Kidney (tissue), 22 donors: ENCODE measurements at places on chromosomes 16 and 17. TPM values are rescaled to one million over a fixed set of nuclear protein-coding genes. Genes with fewer than 3 reads are reported as not detected.

Gene TP53TG3C
- total RNA-seq: not detected

Gene CSF3
- total RNA-seq: not detected

Gene FNDC8
- total RNA-seq: not detected

Gene IGFBP4
- 743 TPM for total RNA-seq

Gene KRT36
- total RNA-seq: not detected

GRCh38 chr16:82331397-82331796 is 161.4 kb upstream of the MPHOSPH6 start:
- H3K36me3 ChIP-seq: no peaks in the 10 kb centered on the region
- H3K27ac ChIP-seq: no peak overlapping the region
- no peaks in the 10 kb centered on the region for H3K27me3 ChIP-seq
- H3K4me1 ChIP-seq: no peaks in the 10 kb centered on the region
- no peak overlapping the region for H3K4me3 ChIP-seq

DNA sequence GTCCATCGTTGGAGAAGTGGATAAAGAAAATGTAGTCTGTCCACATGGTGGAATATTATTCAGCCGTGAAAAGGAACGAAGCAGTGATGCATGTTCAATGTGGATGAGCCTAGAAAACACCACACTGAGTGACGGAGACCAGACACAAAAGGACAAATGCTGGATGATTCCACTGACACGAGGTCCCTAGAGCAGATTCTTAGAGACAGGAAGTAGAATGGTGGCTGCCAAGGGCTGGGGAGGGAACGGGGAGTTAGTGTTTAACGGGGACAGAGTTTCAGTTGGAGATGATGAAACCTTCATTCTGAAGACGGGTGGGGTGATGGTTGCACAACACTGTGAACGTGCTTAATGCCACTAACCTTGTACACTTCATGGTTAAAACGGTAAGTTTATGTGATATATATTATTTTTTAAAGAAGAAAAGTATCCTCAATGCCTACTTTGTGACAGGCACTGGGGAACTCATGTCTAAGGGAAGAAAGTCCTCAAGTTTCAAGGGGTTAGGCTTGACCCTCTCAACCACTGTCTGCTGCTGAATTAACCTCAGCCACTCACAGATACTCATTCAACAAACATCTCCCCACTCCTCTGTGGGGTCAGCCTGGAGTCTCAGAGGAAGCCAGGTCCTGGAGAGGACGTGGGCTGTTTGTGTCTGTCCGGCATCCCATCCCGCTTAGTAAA is 17.6 kb downstream of the C16orf74 start:
- DNase-seq: no peak
- no peak overlapping the region for H3K4me3 ChIP-seq
- no peaks in the 10 kb centered on the region for H3K4me1 ChIP-seq

- no peaks in the 10 kb centered on the region for H3K27me3 ChIP-seq
- H3K4me3 ChIP-seq: no peak overlapping the region
- H3K36me3 ChIP-seq: peaks cover 12% of the 10 kb centered on the region
- no peaks in the 10 kb centered on the region for H3K4me1 ChIP-seq
Measured at GRCh38 chr16:28110977-28111376, 47.5 kb upstream of the GSG1L start.

DNA sequence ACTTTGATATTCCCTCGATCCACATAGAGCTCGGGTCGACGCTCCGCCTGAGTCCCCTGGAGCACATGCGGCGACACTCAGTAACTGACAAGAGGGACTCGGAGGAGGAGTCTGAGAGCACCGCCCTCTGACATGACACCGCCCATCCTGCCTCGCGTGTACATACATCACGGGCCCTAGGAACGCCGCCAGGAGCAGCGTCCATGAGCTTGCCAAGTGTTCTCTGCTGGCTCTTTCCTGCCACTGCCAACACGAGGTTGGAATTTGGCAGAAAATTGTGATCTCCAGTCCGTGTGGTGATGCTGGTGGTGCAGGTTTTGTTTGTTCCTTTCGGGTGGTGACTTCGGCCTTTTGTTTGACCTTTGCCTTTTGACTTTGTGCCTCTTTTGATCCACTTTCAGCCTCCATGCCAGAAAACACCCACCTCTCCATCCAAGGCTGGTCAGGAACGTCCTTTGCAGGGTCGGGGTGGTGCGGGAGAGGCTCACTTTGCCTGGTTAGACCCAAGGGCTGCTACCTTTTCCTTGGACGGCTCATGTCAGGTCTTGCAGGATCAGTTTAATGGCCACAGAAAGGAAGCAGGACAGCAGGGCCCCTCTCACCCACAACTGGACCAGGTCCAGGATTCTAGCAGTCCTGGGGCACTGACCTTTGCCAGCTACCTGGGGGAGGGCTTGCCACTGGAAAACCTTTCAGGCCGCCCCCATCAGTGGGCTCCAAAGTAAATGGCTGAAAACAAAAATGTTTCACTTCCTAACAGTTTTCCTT is 27.6 kb downstream of the ELAC2 start:
- peak; percentile 33 for DNase-seq
- H3K36me3 ChIP-seq: peaks cover 26% of the 10 kb centered on the region
- H3K27ac ChIP-seq: no peak overlapping the region
- no peaks in the 10 kb centered on the region for H3K27me3 ChIP-seq
- no peak overlapping the region for H3K4me3 ChIP-seq
- no peaks in the 10 kb centered on the region for H3K4me1 ChIP-seq

DNA sequence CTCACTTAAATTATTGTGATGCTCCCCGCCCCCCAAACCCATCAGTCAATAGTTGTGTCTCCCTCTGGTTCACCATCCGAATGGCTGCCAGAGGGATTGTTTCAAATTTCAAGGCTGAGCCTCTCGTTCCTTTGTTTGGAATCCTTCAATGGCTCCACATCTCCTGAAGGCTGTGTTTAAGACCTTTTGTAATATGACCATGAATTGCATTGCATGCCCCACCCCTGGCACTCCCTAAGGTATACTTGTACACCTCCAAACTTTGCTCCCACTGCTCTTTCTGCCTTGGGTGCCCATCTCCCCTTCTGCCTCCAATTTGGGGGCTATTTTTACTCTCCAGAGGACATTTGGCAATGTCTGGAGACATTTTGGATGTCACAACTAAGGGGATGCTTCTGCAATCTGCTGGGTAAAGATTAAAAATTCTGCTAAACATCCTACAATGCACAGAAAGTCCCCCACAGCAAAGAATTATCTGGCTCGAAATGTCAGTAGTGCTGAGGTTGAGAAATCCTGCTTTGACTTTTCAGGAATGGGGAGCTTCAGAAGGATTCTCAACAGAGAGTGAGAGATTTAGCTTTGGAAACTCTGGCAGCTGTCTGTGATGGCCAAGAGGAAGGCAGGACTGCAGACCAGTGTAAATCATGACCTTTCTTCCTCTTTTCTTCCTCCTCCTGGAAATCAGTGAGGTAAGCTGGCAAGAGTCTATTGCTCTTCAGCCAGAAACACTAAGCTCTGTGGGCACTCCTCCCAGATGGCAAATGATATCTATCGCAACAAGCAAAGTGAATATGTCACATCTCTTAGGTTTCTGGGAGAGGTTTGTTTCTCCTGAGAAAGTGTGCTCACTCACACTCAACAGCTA is 8.7 kb upstream of the IL4R start:
- H3K27me3 ChIP-seq: no peaks in the 10 kb centered on the region
- H3K36me3 ChIP-seq: no peaks in the 10 kb centered on the region

DNA sequence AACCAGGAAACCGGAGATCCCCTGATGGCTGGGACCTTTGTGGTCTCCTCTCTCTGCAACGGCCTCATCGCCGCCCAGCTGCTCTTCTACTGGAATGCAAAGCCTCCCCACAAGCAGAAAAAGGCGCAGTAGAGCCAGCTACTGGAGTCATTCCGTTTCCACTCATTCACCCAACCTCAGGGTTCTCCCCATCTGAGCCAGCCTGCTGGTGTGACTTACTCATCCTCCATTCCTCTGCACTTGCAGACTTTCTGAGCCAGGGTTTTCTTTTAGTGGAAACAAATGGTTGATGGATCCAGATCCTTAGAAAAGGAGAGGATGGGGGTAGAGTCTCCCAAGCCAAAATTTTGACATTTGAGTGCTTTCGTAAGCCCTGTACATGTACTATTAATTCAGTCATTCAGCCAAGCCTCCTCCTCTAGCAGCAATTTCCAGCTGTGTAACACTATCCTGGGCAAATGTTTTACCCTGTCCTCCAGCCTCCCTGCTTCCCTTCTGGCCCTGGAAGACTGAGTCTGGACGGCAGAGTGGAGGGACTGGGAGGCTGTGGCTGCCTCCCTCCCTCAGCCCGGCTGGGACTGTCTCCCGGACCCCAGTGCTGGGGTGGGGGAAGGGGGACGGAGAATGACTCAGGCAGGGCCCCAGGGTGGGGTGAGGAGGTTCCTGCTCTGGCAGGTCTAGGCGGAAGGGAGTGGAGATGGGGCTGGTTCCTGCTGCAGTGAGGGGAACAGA is 2.3 kb downstream of the SOX15 start:
- H3K36me3 ChIP-seq: peaks cover 26% of the 10 kb centered on the region
- H3K27ac ChIP-seq: no peak overlapping the region
- no peak for DNase-seq
- no peak overlapping the region for H3K4me3 ChIP-seq

DNA sequence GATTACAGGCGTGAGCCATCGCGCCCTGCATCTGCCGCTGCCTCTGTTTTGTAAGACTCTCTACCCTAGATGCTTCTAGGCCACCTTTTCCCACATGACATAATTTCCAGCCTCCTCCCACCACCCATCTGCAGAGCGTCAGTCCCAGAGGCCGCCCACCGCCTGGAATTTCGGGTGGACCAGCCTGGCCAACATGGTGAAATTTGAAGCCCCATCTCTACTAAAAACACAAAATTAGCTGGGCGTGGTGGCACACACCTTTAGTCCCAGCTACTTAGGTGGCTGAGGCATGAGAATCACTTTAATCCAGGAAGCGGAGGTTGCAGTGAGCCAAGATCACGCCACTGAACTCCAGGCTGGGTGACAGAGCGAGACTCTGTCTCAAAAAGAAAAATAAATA is 5.1 kb upstream of the CIBAR2 start:
- no peak for DNase-seq
- no peak overlapping the region for H3K27ac ChIP-seq
- H3K36me3 ChIP-seq: no peaks in the 10 kb centered on the region
- H3K4me1 ChIP-seq: no peaks in the 10 kb centered on the region
- H3K27me3 ChIP-seq: no peaks in the 10 kb centered on the region

- H3K27me3 ChIP-seq: no peaks in the 10 kb centered on the region
- DNase-seq: no peak
- H3K27ac ChIP-seq: no peak overlapping the region
- no peak overlapping the region for H3K4me3 ChIP-seq
Measured at GRCh38 chr16:15613676-15614075, 29.3 kb downstream of the MARF1 start.

- no peak overlapping the region for H3K4me3 ChIP-seq
- DNase-seq: no peak
- H3K27ac ChIP-seq: no peak overlapping the region
- H3K4me1 ChIP-seq: no peaks in the 10 kb centered on the region
- no peaks in the 10 kb centered on the region for H3K36me3 ChIP-seq
Measured at GRCh38 chr16:65833171-65833871, 533.2 kb upstream of the CDH5 start.

GRCh38 chr16:84689111-84689510 is 10.7 kb upstream of the USP10 start:
- peak; percentile 70 for DNase-seq
- H3K27me3 ChIP-seq: no peaks in the 10 kb centered on the region
- H3K27ac ChIP-seq: no peak overlapping the region
- H3K4me1 ChIP-seq: no peaks in the 10 kb centered on the region
- no peaks in the 10 kb centered on the region for H3K36me3 ChIP-seq
- H3K4me3 ChIP-seq: no peak overlapping the region

DNA sequence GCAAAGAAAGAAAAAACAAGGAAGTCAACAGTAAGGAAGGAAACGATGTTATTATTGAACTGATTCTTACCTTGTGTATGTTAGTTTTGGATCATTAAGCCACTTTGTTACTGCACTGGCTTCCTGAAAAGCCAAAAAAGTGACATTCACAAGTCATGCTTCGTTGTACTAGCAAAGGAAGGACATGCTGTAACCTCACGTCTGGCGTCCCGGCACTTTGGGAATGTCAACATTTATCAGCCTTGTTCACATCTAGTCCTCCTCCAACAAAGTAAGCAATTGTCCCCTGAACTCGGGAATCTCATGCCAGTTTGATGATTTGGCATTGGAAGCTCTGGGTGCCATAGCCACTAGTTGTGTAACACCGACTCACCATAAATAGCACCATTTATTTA is 731 bp upstream of the MKS1 start:
- peak overlapping the region; percentile 96 for H3K4me3 ChIP-seq
- no peaks in the 10 kb centered on the region for H3K27me3 ChIP-seq
- DNase-seq: peak; percentile 17
- H3K36me3 ChIP-seq: peaks cover 3% of the 10 kb centered on the region
- H3K4me1 ChIP-seq: no peaks in the 10 kb centered on the region

GRCh38 chr16:81817296-81817695 is 38.2 kb downstream of the PLCG2 start:
- no peaks in the 10 kb centered on the region for H3K36me3 ChIP-seq
- H3K4me3 ChIP-seq: no peak overlapping the region
- no peaks in the 10 kb centered on the region for H3K27me3 ChIP-seq
- no peak for DNase-seq
- no peak overlapping the region for H3K27ac ChIP-seq

GRCh38 chr17:72502371-72503341 is 381.8 kb downstream of the SOX9 start:
- no peak overlapping the region for H3K27ac ChIP-seq
- DNase-seq: no peak
- H3K36me3 ChIP-seq: no peaks in the 10 kb centered on the region
- no peak overlapping the region for H3K4me3 ChIP-seq
- H3K4me1 ChIP-seq: no peaks in the 10 kb centered on the region

DNA sequence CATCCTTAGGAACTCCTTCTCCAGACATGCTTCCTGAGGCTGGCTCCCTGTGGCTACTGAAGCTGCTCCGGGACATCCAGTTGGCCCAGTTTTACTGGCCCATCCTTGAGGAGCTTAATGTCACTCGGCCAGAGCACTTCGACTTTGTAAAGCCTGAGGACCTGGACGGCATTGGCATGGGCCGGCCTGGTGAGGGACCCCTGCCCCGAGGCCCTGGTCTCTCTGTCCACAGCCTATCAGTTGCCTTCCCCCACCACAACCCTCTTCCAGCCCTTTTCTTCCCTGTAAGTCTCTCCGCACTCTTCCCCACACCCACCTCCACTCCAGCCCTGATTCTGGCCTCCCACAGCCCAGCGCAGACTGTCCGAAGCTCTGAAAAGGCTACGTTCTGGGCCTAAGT is 2.0 kb downstream of the TNK1 start:
- no peak for DNase-seq
- peaks cover 5% of the 10 kb centered on the region for H3K27me3 ChIP-seq
- no peaks in the 10 kb centered on the region for H3K36me3 ChIP-seq
- H3K4me3 ChIP-seq: no peak overlapping the region
- no peak overlapping the region for H3K27ac ChIP-seq

DNA sequence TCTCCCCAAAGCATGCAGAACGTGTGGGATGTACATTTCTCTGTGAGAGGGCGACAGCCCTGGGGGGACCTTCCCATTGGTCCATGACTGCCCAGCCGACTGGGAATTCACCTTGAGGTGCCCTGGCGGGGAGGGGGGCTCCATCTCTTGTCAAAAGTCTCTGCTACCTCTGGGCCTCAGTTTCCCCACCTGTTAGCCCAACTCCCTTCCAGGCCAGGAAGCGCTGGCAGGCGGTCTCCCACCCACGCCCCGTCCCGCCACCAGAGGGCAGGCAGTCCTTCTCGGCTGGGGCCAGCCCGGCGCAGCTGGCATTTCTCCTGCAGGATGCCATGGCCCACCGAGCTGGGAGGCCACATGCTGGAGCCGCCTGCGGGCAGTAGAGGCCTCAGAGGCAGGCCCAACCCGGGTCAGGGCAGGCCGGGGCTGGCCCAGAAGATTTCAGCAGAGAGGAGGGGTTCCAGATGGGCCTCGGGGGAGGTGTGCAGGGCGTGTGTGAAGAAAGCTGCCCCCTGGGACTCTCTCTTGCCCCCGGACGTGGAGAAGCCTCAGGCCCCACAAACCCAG is 16.6 kb downstream of the CD7 start:
- no peak overlapping the region for H3K27ac ChIP-seq
- H3K4me3 ChIP-seq: no peak overlapping the region
- peaks cover 32% of the 10 kb centered on the region for H3K4me1 ChIP-seq
- H3K27me3 ChIP-seq: no peaks in the 10 kb centered on the region
- DNase-seq: peak; percentile 91
